ENCODE measurements at places on chromosomes 11 and 22. TPM values are rescaled to one million over a fixed set of nuclear protein-coding genes. Genes with fewer than 3 reads are reported as not detected.

DNA sequence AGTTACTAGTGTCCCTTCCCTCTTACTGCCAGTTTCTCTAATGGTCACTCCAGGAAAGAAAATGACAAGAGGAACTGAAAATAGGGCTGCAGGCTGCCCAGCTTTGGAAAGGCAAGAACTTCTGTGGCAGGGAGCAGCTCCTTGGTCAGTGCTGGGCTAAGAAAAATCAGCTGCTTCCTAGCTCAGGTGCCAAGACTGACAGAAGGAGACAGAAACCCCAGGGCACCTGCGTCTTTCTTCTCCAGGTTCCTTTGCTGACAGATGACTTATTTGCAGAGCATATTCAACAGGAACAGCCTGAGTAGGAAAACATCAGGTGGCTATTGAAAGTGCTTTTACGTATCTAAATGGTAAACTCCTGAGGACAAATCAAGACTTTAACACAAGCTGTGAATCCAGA lies 25.4 kb downstream of the MAML2 start:
- DNase-seq, result no peak

DNA sequence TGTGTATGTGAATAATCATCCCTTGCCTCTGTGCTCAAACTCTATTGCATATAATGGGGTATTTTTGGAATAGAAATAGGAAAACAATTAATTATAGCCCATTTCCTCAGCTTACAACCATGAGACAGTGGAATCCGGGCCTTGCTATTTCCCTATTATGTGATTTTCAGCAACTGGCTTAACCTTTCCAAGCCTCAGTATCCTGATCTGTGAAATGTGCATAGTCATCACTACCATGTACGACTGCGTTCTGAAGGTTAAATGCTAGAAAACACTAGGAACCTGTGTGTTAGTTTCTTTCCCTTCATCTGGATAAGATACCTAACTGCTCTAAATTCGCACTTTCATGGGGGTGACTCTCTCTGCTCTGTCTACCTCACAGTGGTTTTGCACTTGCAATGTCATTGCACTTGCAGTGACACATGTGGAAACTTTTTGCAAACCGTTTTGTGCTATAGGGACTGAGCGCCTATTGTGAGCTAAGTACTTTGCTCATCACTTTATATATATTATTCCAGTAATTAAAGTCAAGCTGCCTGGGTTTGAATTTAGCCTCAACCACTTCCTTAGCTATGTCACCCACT lies 48.3 kb downstream of the IRAG1 start:
- DNase-seq, result no peak

DNA sequence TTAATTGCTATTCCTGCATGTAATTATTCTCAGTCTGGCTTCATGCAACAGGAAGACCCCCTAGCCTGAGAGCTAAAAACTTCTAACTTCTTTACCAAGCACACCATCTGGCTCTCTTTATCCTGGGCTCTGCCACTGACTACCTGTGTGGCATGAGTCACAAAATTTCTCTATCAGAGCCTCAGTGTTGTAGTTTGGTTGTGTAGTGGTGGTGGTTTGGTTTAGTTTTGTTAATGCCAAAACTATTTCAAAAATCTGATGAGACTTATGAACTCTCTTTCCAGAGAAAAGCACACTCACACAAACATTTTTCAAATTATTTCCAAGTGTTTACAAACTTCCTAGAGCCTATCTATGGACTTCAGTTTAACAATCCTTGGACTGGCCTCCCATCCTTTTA lies 7.5 kb upstream of the IL17RA start:
- no peak for DNase-seq

- DNase-seq, result no peak
Measured at GRCh38 chr22:24089951-24090350, 78.8 kb downstream of the CABIN1 start.

GRCh38 chr11:70572974-70573260 lies 174.6 kb downstream of the CTTN start:
- DNase-seq, result peak; percentile 51

- DNase-seq, result no peak
Measured at GRCh38 chr11:134975866-134976376, 563.9 kb upstream of the B3GAT1 start.

DNA sequence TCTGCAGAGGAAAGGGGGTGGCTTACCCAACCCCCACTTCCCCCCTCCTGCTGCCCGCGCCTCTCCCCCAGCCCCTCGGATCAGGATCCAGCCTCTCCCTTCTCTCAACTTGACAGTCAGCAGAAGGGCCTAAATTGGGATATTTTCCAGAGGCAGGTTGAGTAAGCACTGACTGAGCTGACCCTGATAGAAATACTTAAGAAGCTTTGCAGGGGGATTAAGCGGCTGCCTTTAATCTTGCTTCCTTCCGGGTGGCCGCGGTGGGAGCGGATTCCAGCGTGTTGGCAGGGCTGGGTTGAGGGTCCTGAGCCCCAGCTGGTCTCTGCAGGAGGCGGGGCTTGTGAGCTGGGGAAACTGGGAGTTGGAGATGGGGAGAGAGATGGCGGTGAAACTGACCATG lies 445.2 kb downstream of the NTM start:
- DNase-seq, result no peak

Gene CALCA
- 2.0 TPM for polyA plus RNA-seq

All from left lung (tissue), 14 donors.